Stomach (tissue), 19 donors: ENCODE measurements at places on chromosomes 6 and 20. TPM values are rescaled to one million over a fixed set of nuclear protein-coding genes. Genes with fewer than 3 reads are reported as not detected.

Gene LY6G6F
- not detected for polyA plus RNA-seq

Gene PPP1R3G
- polyA plus RNA-seq = 0.76 TPM

Gene SIRPB2
- 0.92 TPM for polyA plus RNA-seq

Gene TFEB
- polyA plus RNA-seq = 12.1 TPM

Gene GABRR1
- not detected for polyA plus RNA-seq

Gene LINC00237
- polyA plus RNA-seq = not detected

Gene SMPD2
- 14.0 TPM for polyA plus RNA-seq

Gene KCNK5
- 4.9 TPM for polyA plus RNA-seq

Gene SLC17A3
- polyA plus RNA-seq = not detected

Gene ULBP2
- 0.31 TPM for polyA plus RNA-seq

Gene HS3ST5
- 0.05 TPM for polyA plus RNA-seq

Gene TNF
- not detected for polyA plus RNA-seq

Gene RAET1E
- polyA plus RNA-seq = 0.19 TPM

Gene FAXC
- 2.6 TPM for polyA plus RNA-seq

Gene SYTL3
- 3.4 TPM for polyA plus RNA-seq

Gene PDE10A
- polyA plus RNA-seq = 4.6 TPM

Gene CALHM6
- 5.0 TPM for polyA plus RNA-seq

Gene KIF25
- polyA plus RNA-seq = 0.31 TPM

Gene SERINC1
- polyA plus RNA-seq = 46.6 TPM

Gene SLC17A1
- not detected for polyA plus RNA-seq

Gene MUC21
- polyA plus RNA-seq = 1.6 TPM

Gene TULP1
- 0.05 TPM for polyA plus RNA-seq

Gene RBPJL
- 4.1 TPM for polyA plus RNA-seq

Gene PNPLA1
- 0.38 TPM for polyA plus RNA-seq

Gene NTSR1
- 0.06 TPM for polyA plus RNA-seq

Gene TBCC
- polyA plus RNA-seq = 16.9 TPM

Gene DEFB132
- not detected for polyA plus RNA-seq

Gene TXNDC5
- polyA plus RNA-seq = 27.9 TPM

Gene TCP11
- 0.25 TPM for polyA plus RNA-seq

Gene CCM2L
- 2.7 TPM for polyA plus RNA-seq

Gene NHSL1
- 2.3 TPM for polyA plus RNA-seq

Gene HDGFL1
- polyA plus RNA-seq = not detected

Gene CCR6
- 0.13 TPM for polyA plus RNA-seq

Gene TAP1
- 117 TPM for polyA plus RNA-seq

Gene EBF4
- polyA plus RNA-seq = 15.0 TPM

Gene BCAS4
- polyA plus RNA-seq = 5.6 TPM

Gene FKBP1C
- polyA plus RNA-seq = 0.19 TPM

Gene TRIM10
- polyA plus RNA-seq = not detected

Gene CFAP206
- not detected for polyA plus RNA-seq

Gene HSPA12B
- polyA plus RNA-seq = 5.3 TPM

Gene E2F1
- 2.3 TPM for polyA plus RNA-seq

Gene IPCEF1
- 0.44 TPM for polyA plus RNA-seq

Gene NT5E
- 2.9 TPM for polyA plus RNA-seq

Gene COL12A1
- 3.7 TPM for polyA plus RNA-seq

Gene ACOT13
- 22.1 TPM for polyA plus RNA-seq

Gene ZNF311
- 0.61 TPM for polyA plus RNA-seq

Gene SLC2A10
- polyA plus RNA-seq = 13.3 TPM

Gene UST
- polyA plus RNA-seq = 2.2 TPM

Gene LAMA4
- polyA plus RNA-seq = 9.7 TPM

Gene GCNT2
- polyA plus RNA-seq = 4.5 TPM

Gene SLC25A27
- 4.6 TPM for polyA plus RNA-seq

Gene MATN4
- not detected for polyA plus RNA-seq

Gene MUCL3
- polyA plus RNA-seq = 39.6 TPM

Gene LY6G6D
- not detected for polyA plus RNA-seq

Gene LKAAEAR1
- polyA plus RNA-seq = 0.23 TPM

Gene RCAN2
- polyA plus RNA-seq = 23.8 TPM

Gene AGPAT1
- polyA plus RNA-seq = 31.3 TPM

Gene THEMIS
- polyA plus RNA-seq = 0.31 TPM

Gene COL11A2
- polyA plus RNA-seq = not detected
